D341Med (cell line): ENCODE measurements at places on chromosomes 2 and 18.

- peak; percentile 52 for DNase-seq
Observed at GRCh38 chr2:74142340-74142739, 5.4 kb downstream of the BOLA3 start.

DNA sequence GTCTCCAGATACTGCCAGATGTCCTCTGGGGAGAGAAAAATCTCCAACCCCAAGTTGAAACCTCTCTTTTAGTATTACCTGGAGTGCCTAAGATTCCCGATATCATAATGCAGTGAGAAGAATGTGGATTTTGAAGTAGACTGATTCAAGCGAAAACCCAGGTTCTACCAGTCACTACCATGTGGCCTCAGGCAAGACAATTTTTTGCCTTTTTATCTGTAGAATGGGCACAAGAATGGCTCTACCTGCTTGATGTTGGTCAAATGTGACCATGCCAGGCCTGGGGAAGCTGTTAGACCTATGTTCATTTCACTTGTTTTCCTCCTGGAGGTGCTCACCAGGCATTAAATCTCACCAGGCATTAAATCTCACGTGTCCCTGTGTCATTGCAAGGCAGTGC, 131.3 kb downstream of the DDX1 start:
- no peak for DNase-seq

DNA sequence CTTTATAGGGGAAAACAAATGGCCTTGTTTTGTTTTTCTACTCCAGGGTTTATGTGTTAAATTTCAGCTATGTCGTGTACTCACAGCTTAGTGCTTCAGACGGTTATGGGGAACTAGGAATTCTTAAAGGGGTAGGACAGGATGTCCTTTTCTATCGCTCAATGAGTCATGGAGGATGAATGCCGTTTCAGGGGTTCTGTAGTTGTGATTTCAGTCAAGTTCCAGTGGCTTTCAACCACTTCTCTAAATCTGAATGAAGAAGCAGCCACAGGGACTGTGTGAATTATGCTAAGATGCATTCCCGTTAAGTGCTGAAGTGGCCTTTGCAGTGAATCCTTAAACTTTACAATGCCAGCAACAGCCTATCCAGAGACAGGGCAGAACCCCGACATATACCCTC, 1231.7 kb upstream of the ZEB2 start:
- DNase-seq: no peak

GRCh38 chr2:190023860-190024259, 38.7 kb downstream of the MSTN start:
- peak; percentile 32 for DNase-seq

DNA sequence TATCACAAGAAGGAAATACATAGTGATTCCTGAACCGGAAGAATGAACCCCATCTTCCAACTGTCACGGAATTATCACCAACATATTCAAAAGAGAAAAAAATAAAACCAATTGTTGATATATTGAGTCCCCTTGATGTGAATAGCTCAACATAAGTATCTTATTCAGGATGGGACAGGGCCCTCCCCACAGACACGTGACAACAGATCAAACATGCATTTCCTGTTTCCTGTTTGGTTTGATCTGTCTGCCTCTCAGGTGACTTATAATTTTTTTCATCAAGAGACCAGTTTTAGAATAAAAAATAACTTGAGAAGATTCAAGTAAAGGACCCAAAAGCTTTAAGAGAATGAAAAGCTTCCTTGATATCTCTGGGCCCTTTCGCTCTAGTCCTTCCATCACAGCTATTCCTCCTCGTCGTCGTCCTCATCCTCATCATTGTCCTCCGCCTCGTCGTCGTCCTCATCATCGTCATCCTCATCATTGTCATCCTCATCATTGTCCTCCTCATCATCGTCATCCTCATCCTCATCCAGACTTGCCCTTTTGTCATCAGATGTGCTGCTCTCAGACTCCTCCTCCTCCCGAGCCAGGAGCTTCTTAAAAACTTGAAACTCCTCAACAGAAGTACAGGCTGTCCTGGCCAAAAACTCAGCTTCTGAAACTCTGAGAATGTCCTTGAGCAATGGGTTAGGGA, 6.3 kb downstream of the MTERF4 start:
- no peak for DNase-seq

GRCh38 chr2:20672201-20672951, 5.4 kb downstream of the GDF7 start:
- DNase-seq: no peak

- no peak for DNase-seq
Observed at GRCh38 chr2:163175294-163175693, 336.7 kb upstream of the KCNH7 start.

DNA sequence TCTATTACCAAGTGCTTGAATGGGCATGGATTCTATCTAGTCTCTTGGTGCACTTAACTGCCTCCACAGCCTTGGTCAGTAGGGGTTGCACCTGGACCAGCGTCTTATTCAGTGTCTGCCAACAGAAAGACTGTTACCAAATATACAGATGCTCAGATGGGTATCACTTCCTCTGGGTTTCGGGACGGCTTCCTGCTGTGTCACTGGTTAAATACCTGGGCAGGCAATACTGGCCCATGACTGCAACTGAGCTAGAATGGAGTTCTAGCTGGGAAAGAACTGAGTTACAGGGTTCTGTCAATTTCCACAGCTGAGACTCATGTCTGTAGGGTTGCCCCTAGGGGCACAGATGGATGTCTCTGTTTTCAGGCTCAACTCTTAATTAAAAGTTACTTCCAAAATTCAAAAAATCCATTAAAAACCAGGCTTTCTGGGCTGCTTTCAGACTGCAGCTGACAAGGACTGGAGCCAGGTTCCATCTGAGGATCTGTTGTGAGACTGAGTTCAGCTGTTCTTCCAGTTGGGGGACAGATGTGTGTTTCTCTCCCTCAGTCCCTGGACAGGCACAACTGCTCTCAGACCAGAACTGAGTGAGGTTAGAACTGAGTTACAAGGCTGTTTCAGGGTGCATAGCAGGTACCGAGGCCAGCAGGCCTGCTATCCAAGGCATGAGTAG, 789.6 kb upstream of the SLC8A1 start:
- no peak for DNase-seq

- no peak for DNase-seq
Observed at GRCh38 chr2:157771234-157771633, 104.9 kb downstream of the ACVR1 start.

GRCh38 chr2:138777996-138778395, 2.2 kb downstream of the NXPH2 start:
- DNase-seq: no peak

- no peak for DNase-seq
Observed at GRCh38 chr2:16775899-16776231, 110.2 kb upstream of the CYRIA start.

DNA sequence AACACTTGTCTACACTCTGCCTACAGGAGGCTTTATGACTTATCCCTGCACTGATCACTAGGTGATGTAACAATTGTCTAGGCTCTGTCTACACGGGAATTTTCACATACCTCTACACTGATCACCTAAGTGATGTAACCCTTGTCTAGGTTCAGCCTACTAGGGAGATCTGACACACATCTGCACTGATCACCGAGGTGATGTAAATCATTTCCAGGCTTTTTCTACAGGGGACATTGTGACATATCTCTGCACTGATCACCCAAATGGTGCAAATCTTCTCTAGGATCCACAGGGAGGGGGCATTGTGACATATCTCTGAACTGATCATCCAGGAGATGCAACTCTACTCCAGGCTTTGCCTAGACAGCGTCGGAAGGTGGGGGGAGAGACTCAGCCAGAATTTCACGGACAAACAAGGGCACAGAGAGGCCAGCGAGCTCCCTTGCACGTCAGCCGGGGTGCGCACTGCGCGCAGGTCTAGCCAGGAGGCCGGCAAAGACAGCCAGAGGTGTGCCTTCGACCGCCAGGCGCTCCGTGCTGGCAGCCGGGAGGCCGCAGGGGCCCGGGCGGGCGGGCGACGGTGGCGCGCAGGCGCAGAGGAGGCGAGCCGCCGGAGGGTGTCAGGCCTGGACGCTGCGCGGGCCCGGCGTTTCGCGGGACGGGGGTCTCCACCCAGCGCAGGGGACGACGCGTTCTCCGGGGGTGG, 46.9 kb upstream of the USP14 start:
- DNase-seq: peak; percentile 96

- DNase-seq: no peak
Observed at GRCh38 chr18:24850532-24850931, 390.1 kb downstream of the HRH4 start.

- peak; percentile 6 for DNase-seq
Observed at GRCh38 chr2:240121675-240122074, 14.4 kb downstream of the COPS9 start.

DNA sequence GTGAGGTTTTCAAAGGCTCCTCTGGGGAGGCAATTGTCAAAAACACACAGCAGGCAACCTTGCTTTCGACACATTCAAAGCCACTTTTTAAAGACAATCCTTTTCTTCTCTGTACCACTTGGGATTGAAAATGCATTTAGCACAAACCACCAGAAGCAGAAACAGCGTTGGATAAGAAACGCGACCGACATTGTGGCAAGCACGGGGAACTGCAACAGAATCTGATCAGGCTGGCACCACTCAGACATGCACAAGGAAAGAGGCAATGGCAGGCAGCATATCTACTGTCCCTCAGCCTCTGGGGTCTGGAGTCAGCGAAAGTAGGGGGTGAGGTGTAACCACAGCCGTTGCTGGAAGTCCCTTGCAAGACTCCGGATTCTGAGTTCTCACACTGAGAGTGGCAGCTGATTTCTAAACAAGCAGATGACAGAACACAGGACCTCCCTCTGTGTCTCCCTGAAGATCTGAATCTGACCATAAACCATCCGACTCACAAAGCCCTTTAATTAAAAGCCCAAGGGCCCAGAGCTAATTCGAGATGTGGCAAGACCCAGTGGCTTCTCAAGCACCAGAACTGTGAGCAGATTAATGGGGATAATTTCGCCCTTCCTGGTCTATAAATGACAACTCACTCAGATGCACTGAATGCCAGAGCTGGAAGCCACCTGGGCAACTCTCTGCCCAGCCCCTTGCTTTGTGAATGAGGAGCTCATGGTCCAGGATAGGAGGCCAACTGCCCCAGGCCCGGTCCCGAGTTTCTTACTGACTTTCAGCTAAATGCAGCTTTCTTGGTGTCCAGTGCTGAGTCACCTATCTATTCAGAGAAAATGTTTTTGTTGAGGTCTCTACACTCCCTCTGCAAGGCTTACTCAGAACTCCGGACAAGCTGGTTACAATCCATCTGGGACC, 29.6 kb downstream of the CYRIA start:
- no peak for DNase-seq

- DNase-seq: no peak
Observed at GRCh38 chr18:74380916-74381315, 65.3 kb downstream of the C18orf63 start.

DNA sequence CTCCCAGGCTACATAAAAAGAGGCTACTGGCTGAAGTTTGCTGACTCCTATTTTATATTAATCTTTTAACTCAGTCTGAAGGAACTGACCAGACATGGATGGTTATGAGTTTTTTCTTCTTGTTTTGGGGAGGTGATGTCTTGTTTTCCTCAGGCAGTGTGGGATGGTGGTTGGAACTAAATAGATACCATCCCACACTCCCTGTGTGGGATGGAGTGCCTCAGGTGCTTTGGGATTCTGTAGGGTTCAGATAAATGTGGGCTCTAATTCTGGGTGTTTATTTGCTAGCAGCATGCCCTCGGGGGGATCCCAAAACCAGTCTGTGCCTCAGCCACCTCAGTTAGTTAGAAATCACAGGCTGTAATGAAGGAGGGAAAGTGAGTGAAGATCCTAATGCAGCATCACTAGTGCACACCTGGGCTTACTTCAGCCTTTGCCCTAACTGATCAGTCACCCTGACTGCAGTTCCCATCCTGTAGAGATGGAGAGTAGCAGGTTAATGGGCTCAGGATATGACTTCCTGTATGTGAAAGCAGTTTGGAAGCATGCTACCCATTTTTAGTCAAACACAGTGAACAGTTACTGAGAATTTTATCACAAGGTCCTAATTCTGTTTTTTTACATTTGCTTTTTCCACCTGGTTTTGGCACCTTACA, 132.2 kb downstream of the SPTBN1 start:
- no peak for DNase-seq

DNA sequence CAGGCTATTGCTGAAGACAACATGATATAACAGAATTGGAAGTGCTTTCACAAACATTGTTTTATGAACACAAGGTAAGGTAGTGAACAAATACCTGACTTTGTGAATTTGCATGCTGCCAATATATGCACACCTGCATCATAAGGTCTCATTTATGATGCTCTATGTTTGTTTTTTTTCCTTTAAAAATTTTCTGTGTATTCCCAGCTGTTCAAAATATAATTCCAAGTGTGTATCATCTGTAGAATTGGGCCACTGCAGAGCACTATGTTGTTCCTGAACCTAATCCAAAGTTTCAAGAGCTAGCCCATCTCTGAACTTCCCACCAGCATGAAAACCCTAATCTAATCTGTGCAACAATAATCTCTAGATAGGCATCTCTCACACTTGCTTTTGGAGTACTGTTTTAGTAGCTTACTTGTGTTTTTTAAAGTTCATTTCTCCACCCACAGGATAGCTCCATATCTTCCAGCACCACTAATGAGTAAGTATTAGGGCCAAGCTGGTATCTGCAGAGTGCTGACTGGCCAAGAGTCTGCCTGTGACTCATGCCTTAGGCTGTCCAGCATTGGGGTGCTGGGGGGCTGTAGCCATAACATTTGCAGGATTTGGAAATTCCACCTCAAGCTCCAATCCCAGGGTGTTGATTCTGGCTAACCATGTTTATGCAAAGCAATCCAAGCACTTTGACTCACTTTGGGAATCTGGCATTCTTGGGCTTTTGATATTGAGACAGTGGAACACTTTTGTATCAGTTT, 208.2 kb upstream of the REV1 start:
- no peak for DNase-seq

GRCh38 chr18:76373297-76373696, 121.7 kb downstream of the ZNF516 start:
- DNase-seq: no peak

GRCh38 chr2:160207804-160208654, 8.0 kb upstream of the ITGB6 start:
- no peak for DNase-seq

GRCh38 chr2:225037415-225038230, 4.6 kb downstream of the DOCK10 start:
- DNase-seq: no peak

DNA sequence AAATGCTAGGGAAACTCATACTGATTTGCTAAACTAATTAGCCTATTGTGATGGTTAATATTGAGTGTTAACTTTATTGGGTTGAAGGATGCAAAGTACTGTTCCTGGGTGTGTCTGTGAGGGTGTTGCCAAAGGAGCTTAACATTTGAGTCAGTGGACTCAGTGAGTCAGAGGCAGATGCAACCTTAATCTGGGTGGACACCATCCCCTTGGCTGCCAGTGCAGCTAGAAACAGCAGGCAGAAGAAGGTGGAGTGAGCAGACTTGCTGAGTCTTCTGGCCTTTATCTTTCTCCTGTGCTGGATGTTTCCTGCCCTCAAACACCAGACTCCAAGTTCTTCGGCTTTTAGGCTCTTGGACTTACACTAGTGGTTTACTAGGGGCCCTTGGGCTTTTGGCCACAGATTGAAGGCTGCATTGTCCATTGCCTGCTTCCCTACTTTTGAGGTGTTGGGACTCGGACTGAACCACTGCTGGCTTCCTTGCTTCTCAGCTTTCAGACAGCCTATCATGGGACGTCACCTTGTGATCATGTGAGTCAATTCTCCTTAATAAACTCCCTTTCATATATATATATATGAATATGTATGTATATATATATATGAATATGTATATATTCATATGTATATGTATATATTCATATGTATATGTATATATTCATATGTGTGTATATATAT, 69.7 kb downstream of the RPRM start:
- no peak for DNase-seq

- DNase-seq: peak; percentile 44
Observed at GRCh38 chr2:66581339-66582103, 146.6 kb downstream of the MEIS1 start.
